AG09319 (cell line): ENCODE measurements at places on chromosomes 2 and 18.
A peak's percentile ranks its signal among the peaks of the same experiment; 100 is the strongest.

DNA sequence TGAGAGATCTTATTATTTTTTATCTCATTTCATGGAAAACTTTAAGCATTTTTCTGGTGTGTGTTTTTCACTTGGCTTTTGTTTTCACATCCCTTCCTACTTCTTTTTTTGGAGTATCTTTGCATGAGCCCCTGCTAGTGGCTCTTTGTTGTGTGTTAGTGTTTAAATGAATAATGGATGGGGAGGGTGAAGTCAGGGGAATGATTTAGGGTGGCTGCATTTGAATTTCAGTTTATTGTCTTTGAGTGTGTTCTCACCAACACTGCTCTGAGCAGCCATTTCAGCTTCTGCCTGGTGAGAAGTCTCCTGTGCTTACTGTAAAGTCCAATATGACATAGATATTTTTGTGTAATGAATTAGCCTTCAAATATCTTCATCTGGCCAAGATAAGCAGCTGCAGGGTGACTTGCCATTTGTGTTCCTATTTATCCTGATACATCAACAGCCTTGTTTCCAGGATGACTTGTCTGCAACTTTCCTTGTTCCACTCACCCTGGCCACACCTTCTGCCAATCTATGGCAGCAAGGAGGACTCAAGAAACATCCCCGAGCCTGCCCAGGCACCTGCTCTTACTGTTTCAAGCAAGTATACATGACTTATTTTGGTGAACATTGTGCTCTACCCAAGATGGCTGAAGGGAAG, 182.6 kb downstream of the PDE11A start:
- no peak for DNase-seq

DNA sequence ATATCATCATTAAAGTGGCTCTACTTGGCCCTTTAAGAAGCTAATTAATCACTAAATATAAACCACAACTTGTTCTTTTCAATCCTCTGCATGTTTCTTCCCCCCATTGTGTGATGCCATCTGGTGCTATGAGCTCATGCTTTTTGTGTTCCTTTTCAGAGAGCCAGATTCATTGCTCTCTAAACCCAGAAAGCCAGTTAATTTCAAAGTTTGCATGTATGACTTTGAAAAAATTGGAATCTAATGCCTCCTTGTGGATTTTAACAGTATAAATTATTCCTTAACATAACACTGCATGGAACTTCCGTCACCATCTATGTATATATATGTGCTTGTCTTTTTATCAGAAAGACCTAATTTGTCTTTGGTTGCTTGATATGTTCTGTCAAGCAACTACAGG, 31.1 kb downstream of the TMEM178A start:
- DNase-seq: peak; percentile 8

GRCh38 chr2:23905155-23905554, 21.8 kb downstream of the ATAD2B start:
- DNase-seq: no peak

GRCh38 chr18:32372381-32373061, 98.2 kb downstream of the GAREM1 start:
- no peak for DNase-seq

GRCh38 chr2:30346471-30347169, 100.4 kb upstream of the LCLAT1 start:
- no peak for DNase-seq

- DNase-seq: no peak
These were observed 11.7 kb downstream of the CDC42EP3 start for GRCh38 chr2:37659723-37660122.
